ENCODE measurements at places on chromosomes 12 and 14.

DNA sequence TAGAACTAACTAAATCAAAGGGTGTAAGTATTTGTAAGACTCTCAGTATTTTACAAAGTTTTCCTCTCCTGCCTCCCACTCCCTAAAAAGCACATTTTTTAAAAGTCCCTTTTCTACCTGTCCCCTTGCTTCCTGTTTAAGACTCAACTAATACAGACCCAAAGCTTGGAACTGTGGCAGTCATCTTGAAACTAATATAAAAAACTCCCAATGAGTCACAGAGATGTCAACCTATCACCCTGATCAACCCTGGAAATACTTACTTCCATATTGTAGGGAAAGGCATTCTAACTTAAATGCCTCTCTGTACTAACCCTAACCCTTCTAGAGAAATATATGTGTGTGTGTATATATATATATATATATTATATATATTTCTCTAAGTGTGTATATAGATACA is 184.8 kb downstream of the SPTSSA start:
- no peak for DNase-seq

GRCh38 chr14:36317650-36318049 is 2.8 kb downstream of the MBIP start:
- no peak for DNase-seq

DNA sequence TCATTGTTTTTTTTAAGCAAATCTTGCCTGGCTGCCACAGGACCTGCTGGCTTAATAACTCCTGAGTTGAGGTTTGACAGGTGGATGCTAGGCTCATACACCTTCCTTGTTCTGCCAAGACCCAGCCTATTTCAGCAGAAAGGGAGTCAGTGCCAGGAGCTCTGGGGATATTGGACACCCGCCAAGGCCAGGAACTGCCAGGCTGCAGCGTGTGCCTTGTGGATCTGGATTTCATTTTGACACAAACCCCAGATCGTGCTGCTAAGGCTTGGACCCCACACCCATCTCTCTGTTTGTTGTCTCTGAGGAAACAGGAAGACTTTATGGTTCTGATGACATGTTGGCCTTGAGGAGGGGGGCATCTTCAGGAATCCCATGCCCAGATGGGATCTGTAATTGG is 44.4 kb upstream of the PRIMA1 start:
- no peak for DNase-seq

- no peak for DNase-seq
These were observed 8.5 kb downstream of the SLC38A1 start for GRCh38 chr12:46260124-46260912.

GRCh38 chr12:117228239-117228638 is 38.0 kb upstream of the FBXO21 start:
- DNase-seq, result no peak

DNA sequence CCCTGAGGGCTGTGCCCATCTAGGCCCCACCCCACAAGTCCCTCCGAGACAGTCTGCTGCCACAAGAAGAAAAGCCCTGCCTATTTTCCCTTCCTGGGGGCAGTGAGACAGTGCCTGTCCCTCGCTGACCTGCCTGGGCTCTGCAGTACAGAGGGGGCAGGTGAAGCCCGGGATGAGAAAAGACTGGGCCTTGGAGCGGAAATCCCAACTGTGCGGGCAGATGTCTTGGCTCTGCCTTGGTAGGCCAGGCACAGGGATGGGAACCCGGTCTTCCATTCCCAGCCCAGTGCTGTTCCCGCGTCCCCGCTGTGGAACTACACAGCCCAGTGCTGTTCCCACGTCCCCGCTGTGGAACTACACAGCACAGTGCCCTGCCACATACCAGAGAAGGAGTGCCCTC is 12.8 kb upstream of the NXPH4 start:
- no peak for DNase-seq
